AG10803 (cell line): ENCODE measurements at places on chromosomes 3 and 15.

- DNase-seq, result no peak
Measured at GRCh38 chr3:15513116-15513515, 8.4 kb downstream of the COLQ start.

- no peak for DNase-seq
Measured at GRCh38 chr15:63588826-63589225, 8.4 kb upstream of the FBXL22 start.

DNA sequence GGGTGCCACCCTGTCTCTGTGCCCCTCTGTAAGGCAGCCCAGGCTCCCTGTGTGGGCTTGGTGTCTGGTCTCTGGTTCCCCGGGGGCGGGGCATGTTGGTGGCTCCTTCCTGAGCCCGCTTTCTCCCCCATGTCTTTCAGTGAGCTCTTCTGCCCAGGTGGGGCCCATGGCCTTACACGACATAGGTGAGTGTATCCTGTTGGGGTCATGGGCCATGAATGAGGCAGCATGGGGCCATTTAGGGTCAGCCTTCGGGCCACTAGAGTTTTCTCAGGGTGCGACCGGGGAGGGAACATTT lies 195.1 kb downstream of the UBE3A start:
- DNase-seq, result no peak

- DNase-seq, result no peak
Measured at GRCh38 chr3:13414040-13414729, 5.9 kb downstream of the NUP210 start.

DNA sequence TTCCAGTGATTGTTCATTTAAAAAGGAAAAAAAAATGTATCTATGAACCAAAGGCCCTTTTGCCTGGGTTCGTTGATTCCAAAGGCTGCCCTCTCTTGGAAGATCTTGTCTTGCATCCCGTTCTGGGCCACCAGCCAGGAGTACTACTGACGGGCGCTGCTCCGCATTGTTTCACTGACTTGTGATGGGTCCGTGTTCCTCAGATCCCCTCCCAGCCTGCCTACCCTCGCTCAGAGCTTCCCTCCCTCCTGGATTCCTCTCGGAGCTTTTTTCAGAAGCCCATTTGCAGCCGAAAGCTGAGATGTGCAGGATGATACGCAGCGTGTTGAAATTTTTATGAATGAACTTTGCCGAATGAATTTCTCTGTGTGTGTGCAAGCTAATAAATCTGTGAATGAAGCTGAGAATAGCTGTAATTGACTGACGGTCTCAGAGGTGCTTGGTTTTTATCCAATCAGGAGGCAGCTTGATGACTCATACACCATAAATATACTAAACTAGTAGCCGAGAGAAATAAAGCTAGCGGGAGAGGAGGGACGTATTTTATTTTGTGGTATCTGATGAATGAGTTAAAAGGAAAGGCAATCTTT lies at the start of gene SHC4:
Gene SHC4 (minus strand): TSS at position 396 of the 590 bp plus-strand sequence. CDS start 904 bp downstream, outside the sequence.
- DNase-seq, result peak; percentile 70

- DNase-seq, result no peak
Measured at GRCh38 chr3:138188013-138188730, 1.1 kb downstream of the ARMC8 start.

DNA sequence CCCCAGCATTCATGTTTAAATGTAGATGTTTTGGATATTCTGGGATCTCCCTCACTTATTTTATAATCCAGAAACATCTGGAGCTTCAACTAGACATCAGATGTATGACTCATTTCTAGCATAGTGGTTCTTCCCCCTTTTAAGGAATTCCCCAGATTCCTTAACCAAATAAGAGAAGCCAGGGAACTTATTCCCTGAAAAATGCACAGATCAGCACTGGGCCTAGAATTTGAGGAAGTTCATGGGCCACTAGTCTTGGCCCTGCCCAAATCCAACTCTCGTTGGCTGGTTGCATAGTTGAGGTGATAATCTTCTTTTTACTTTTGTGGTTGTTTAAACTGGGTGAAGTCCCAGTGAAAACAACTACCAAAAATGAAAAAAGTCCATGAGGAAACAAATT lies 20.4 kb downstream of the RARRES1 start:
- DNase-seq, result peak; percentile 91

DNA sequence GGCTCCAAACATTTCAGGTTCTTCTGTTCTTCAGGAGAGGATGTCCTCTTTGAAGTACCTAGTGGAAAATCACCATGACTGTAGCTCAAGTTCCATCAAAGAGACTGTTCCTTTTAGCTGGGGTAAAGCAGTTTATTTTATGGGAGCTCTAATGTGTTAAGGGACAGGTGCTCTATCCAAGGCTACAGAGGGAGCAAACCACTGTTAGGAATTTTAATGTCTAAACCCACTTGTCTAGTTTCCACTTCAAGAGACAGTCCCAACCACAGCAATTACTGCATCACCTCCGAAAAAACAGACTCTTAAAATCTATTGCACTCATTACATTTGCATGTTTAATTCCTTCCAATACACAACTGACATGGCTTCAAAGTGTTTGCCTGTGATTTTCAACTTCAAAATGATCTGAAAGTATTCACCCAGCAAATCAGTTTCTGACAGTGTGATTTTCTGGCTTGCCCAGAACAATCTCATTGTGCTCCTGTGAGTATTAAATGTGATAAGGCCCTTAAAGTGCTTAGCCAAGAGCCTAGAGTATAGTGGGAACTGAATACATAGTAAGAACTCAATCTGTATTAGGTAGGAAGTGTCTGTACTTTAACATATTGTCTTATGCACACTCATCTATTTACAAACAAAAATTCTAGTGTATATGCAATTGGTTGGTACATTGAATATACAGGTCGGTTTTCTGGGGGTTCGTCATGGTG lies 266.5 kb upstream of the CCDC54 start:
- no peak for DNase-seq

DNA sequence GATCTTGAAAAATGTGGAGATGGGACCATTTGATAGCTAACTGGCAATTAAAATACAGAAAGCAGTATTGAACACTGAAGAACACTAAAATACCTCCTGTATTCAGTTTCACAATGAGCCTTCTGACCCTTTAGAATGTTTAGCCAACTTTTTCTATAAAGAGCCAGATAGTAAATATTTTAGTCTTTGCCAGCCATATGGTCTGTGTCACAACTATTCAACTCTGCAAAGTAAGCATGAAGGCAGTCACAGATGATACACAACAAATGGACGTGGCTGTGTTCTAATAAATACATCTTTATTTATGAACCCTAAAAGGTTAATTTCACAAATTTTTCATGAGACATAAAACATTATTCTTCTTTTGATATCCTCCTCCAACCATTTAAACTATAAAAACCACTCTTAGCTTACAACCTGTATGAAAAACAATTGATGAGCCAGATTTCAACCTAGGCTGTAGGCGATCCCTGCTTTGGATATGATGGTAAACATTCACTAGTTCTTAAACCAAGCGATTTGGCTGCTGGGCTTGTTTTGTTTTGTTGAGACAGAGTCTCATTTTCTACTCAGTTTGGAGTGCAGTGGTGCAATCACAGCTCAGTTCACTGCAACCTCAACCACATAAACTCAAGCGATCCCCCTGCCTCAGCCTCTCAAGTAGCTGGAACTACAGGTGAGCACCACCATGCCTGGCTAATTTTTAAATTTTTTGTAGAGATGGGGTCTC lies 13.6 kb upstream of the CSPG5 start:
- DNase-seq, result no peak

- no peak for DNase-seq
Measured at GRCh38 chr3:49729966-49730609, 6.3 kb upstream of the GMPPB start.

DNA sequence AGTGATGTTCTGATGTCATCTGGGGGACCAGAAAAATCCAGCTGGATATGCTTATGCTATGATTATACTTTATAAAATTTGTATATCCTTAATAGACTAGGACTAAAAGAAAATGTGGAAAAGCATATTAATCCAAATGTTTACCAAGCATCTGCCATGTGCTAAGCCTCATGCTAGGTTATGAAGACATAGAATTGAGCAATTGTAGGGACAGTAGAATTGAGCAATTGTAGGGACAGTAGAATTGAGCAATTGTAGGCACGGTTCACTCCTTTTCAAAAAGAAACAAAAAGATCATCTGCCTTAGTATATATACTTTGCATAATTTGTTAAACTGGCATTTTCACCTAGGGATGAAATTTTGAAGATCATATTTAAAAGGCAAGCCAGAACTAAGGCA lies 18.3 kb downstream of the ABHD5 start:
- peak; percentile 81 for DNase-seq
